MCF 10A (cell line): ENCODE measurements at places on chromosomes 1 and 21. TPM values are rescaled to one million over a fixed set of nuclear protein-coding genes. Genes with fewer than 3 reads are reported as not detected.

Gene B3GALNT2
- 82.4 and 88.4 TPM in 2 replicates for total RNA-seq

Gene NCAM2
- not detected in 2 replicates for total RNA-seq

Gene GABRD
- not detected in 2 replicates for total RNA-seq

Gene NEK7
- total RNA-seq: 51.1 and 54.4 TPM in 2 replicates

DNA sequence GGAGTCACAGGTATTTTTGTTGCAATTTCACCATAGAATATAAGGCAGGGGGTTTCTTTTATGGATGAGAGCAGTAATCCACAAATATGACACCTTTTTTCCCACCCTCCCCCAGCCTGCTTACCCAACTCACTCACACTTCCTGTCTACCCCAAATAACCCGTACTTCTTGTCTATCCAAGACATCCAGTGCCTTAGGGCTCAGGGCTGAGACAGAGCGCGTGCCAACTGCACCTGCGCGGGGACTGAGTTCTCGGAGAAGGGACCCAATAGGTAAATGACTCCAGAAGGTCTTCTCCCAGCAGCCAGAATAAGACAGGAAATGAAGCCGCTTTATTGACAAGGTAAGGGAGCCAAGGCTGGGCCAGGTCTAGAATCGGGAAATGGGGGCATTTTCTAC is 369.1 kb downstream of the SIPA1L2 start:
- peak; percentile 76 for DNase-seq
